ENCODE measurements at places on chromosomes 5 and 9.

GRCh38 chr5:31182136-31182535 is 11.3 kb upstream of the CDH6 start:
- no peak for DNase-seq

DNA sequence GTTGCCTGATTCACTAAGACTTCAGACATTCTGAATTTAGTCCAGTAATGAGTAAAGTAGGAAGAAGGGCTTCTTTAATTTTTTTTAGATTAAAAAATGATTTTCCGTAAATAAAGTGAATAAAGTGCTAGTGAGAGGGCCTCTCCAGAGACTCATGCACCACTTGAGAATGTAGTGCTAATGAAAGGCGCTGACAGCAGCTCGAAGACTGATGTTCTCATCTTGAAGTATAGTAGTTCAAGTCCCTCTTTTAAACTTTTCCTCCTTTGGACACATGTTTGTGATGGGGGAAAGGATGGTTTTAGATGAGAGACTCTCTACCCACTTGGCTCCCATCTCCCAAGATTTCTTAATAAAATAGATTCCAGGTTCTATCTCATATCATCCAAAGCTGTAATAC is 48.5 kb downstream of the G3BP1 start:
- DNase-seq = no peak

DNA sequence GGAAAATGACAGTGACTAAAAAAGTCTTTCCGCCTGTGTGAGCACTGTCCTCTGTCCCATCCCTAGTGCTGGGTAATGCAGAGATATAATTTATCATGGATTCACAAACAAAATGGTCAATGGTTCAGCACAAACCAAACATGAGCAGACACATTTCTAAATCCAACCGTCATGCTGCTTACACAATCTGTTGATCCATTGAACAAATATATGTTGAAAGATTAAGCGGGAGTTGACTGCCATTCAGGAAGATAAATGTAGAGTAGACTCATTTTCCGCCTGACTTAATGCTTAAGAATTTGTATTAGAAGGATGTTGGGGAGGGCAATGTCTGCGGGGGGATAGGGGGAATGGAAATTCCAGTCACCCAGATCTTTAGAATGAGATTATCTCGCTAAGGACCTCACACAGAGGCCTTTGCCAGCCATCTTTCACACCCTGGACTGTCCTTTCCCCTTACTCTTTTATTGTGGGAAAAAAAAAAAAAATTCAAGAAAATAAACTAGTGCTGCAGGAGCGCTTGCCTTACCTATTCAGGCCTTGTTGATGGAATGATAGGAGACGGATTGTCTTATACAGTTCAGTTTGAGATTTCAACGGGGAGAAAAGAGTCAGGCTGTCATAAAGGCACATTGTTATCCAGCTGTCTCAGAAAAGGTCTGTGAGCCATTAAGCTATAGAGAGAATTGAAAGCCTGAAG is 153.7 kb downstream of the TLE1 start:
- no peak for DNase-seq

DNA sequence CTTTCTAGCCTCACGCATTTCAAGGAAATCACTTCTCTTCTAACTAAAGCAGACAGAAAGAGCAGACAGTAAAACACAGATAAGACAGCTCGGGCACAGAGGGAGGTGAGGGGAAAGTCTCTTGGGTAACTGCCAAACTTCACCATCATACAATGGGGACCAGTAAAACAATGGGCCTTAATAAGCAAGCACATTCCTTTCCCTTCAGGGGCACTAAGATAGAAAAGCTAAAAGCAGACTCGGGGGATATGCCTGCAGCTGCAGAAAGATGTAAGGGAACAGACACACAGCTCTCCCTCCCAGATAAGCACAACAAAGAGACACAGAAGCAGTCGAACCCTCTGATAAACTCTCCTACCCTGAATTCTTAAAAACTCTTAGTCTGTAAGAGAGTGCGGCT is 15.6 kb upstream of the CKS2 start:
- no peak for DNase-seq

DNA sequence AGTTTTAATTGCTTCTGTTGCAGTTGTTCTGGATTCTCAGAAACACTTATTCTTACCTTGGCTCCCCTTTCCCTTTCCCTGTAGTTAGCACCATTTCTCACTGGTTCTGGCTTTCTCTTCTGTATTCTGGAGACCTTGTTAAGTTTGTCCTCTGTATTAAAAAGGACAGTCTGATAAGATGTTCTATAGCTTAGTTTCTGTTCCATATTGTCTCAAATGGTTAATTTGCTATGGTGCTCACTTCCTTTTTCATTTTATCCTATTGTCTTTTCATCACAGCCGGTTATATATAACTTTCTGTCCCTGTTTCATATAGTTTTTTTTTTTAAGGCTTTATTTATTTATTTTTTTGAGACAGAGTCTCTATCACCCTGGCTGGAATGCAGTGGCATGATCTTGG is 41.4 kb upstream of the KIAA1958 start:
- no peak for DNase-seq

DNA sequence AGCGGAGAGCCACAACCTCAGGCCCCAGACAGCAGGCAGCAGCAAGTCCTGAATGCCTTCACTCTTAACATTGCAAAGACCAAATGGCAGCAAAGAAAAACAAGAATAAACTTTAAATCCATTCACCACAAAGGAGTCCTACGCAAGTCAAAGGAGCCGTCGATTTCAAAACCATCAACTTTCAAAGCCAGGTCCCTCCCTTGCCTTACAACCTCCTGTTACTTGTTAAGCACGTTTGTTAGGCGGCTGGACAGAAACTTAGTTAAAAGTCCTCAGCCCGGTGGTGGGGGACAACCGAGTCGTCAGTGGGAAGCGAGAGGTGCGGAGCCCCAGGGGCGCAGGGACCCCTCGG is 938 bp downstream of the LPAR1 start:
- no peak for DNase-seq

- DNase-seq = no peak
Observed at GRCh38 chr9:72185561-72185960, 36.3 kb downstream of the GDA start.

- no peak for DNase-seq
Observed at GRCh38 chr9:76655121-76655541, 109.1 kb upstream of the PCA3 start.

GRCh38 chr5:75053304-75054133 is 1.2 kb upstream of the GCNT4 start:
- peak; percentile 57 for DNase-seq

GRCh38 chr5:26945901-26946300 is 92.5 kb downstream of the CDH9 start:
- DNase-seq = no peak

GRCh38 chr5:55897905-55898304 is 46.7 kb downstream of the IL31RA start:
- no peak for DNase-seq

DNA sequence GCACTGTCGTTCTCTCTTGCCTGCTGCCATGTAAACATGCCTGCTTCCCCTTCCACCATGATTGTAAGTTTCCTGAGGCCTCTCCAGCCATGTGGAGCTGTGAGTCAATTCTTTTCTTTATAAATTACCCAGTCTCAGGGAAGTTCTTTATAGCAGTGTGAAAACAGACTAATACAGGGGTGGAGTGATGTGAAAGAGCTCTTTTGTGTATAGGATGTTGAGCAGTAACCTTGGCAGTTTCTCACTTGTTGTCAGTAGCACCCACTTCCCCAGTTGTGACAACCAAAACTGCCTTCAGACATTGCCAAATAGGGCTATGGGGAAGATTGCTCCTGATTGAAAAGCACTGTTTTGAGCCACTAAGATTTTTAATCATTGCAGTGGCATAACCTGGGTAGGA is 552.2 kb upstream of the ZNF462 start:
- no peak for DNase-seq

- no peak for DNase-seq
Observed at GRCh38 chr5:86320266-86320665, 297.5 kb upstream of the COX7C start.

DNA sequence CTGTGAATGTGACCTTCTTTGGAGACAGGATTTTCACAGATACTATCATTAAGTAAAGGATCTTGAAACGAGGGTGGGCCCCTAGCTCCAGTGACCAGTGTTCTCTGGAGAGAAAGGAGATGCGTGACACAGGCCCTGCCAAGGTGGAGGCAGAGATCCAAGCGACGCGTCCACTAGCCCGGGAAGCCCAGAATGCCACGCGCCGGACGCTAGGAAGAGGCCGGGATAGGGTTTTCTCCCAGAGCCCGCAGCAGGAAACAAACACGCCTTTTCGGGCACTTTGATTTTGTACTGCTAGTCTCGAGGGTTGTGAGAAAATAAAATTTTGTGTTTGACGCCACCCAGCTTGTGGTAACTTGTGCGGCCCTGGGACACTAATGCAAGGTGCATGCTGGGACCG is 29.6 kb upstream of the VDAC1 start:
- no peak for DNase-seq

DNA sequence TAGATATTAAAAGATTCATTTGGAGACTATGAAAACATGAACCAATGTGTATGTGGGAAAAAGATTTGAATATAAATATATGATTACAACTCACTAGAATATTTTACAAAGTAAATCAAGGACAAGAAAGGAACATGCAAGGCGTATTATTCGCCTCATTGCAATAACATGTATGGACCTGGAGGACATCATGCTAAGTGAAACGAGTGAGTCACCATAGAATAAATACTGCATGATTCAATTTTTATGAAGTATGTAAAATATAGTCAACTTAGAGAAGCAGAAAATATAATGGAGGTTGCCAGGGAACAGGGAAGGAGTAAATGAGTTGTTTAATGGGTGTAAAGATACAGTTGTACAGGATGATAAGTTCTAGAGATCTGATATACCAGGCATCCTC is 4.9 kb downstream of the TXNDC8 start:
- DNase-seq = no peak

DNA sequence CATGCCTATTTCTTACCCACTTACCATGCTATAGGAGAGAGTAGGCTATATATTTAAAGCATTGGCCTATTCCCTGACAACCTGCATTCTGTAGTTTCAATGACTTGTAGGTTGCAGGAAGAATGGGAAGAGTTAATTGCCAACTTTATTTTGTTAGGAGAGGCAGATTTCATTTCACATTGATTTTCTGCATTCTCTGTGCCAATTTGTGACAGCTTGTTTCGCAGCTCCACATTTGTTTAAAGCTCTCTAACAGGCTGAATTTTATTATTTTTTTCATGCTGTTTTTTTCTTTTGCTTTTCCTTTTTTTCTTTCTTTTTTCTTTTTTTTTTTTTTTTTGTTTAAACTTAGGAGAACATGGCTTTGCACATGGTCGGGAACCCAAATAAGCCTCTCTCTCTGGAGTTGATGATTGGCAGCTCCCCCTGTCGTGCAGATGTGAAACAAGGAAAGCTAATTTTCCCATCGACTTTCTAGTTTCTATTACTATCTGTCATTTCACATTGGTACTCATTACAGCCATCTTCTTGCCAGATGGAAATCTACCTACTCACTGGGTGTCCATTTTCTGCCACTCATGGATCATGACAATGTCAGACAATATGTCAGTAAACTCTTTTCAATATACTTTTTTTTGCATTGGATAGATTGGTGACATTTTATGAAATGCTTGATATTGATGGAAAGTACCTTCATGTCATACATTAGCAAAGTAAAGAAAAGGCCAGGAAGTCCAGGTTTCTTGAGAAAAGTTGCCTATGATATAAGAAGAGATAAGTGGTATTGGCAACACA is 223.2 kb downstream of the KCTD16 start:
- DNase-seq = no peak

- DNase-seq = no peak
Observed at GRCh38 chr5:68732251-68732650, 361.6 kb upstream of the SLC30A5 start.

DNA sequence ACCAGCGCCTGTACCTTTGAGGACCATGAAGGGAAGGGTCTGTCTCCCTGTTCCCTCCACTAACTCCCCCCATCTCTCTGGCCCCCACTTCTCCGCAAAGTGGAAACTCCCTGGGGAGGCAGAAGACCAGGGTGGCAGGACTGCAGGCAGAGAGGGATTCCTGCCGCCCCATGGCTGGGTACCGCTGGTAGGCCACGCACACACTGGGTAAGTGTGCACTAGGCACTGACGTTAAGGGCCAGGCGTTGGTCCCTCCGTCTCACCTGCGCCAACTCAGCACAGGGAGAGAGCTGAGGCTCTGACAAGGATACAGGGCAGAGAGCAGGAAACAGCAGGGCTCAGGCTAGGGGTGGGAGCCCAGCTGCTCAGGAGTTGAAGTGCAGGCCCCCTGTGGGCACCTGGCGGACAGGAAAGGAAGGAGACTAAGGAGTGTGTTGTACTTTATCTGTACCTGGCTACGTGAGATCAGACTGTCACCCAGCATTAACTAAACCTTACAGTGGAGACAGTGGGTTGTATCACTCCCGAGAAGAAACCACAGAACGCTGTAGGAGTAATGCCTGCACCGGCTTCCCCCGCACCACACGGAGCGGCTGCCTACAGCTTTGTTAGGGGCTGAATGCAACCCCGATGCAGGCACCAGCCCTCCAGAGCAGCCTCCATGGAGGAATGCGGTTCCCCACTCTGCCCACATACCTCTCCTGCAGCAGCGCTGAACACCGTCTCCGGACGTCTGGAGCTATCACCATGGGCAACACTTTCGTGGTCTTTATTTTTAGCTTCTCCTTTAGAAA is 34.2 kb upstream of the CLPTM1L start:
- no peak for DNase-seq

GRCh38 chr5:123882965-123883345 is 371.0 kb downstream of the CSNK1G3 start:
- no peak for DNase-seq

DNA sequence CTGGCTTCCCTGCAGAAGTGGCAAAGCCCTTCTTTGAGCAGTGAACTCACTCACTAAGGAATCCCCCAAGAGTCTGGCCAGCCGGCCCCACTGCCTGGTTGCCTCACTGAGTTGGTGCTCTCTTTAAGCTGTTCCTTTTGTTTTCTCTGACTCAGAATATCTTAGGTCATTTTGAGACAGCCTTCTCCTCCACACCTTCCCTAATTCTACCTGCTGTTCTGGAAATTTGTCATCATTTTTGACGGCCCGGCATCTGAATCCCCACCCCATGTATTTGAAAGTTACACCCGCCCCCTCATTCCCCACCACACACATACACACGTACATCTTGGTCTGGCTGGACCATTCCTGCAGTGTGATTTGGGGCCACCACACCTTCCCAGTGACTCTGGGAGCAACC is 41.8 kb downstream of the FGF1 start:
- DNase-seq = no peak

- no peak for DNase-seq
Observed at GRCh38 chr9:137943655-137944054, 66.1 kb downstream of the CACNA1B start.

GRCh38 chr5:106290841-106291240 is 1379.9 kb downstream of the EFNA5 start:
- no peak for DNase-seq

DNA sequence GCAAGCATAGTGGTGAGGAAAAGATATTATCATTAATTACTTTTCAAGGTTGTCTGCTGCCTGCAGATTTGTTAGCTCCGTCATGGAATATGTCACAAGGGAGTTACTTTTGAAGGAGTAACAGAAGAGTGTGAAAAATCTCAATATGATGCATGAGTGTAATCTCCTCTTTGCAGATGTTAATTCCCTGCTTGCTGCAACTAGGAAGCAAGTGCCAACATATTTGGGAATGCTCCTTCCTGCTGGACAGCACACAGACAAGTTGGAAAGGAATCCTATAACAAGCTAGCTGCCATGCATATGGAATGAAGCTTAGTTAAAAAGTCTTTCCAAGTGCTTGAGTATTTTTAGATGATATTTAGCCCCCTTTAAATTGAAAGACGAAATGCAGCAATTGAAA is 2023.6 kb upstream of the CDH6 start:
- DNase-seq = no peak
